ENCODE measurements at places on chromosomes 3 and 15.

- no peak for DNase-seq
Measured at GRCh38 chr15:49656734-49657133, 35.9 kb downstream of the DTWD1 start.

- DNase-seq, result no peak
Measured at GRCh38 chr3:119401069-119401468, 62.3 kb downstream of the TMEM39A start.

DNA sequence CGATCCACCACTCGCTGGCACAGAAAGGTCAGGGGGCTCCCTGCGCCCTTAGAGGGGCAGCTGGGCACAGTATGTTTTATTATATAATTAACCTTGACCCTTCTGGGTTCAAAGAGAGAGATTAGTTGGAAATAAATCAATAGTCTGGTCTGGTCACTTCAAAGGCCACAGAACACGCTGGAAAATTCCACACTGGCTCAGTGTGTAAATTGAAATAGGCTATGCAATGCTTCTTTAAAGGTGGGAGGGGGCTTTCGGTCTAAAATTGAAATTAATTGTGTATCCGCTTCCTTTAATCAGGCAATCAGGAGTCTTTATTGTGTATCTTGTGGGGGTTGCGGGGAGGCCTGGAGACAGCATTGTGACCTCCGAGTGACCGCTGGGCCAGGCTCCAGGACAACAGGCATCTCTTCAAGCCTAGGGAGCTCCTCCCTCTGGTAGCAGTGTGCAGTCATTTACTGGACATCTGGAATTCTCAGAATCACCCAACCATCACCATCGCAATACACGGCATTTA is 8.0 kb downstream of the RNU5B-1 start:
- no peak for DNase-seq

DNA sequence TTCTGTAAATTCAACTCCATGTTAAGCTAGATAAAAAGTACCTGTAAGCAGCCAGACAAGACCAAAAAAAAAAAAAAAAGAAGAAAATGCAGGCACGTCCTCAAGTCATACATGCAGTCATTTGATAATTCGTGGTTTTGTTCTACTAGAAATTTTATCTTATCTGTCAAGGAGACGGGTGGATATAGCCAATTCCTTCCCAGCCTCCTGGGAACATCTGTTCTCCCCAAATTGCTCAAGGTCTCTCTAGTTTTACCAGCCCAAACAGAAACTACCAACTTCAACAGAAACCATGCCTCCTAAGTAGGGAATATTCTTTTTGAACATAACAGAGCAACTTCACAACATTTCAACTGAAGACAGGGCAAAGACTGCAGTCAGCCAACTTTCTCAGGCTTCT is 19.5 kb downstream of the RYK start:
- no peak for DNase-seq

- DNase-seq, result peak; percentile 91
Measured at GRCh38 chr15:57537072-57537471, 54.6 kb upstream of the MYZAP start.

- DNase-seq, result peak; percentile 10
Measured at GRCh38 chr3:152266221-152266995, 2.3 kb upstream of the MBNL1 start.

- no peak for DNase-seq
Measured at GRCh38 chr3:21766002-21766401, 15.0 kb upstream of the ZNF385D start.

GRCh38 chr3:71393093-71393492 is 190.4 kb downstream of the FOXP1 start:
- no peak for DNase-seq

- no peak for DNase-seq
Measured at GRCh38 chr3:168081171-168081771, 14.5 kb downstream of the GOLIM4 start.

GRCh38 chr15:72358121-72358520 is 17.7 kb downstream of the HEXA start:
- no peak for DNase-seq

GRCh38 chr3:22241110-22241509 is 490.1 kb upstream of the ZNF385D start:
- DNase-seq, result no peak

DNA sequence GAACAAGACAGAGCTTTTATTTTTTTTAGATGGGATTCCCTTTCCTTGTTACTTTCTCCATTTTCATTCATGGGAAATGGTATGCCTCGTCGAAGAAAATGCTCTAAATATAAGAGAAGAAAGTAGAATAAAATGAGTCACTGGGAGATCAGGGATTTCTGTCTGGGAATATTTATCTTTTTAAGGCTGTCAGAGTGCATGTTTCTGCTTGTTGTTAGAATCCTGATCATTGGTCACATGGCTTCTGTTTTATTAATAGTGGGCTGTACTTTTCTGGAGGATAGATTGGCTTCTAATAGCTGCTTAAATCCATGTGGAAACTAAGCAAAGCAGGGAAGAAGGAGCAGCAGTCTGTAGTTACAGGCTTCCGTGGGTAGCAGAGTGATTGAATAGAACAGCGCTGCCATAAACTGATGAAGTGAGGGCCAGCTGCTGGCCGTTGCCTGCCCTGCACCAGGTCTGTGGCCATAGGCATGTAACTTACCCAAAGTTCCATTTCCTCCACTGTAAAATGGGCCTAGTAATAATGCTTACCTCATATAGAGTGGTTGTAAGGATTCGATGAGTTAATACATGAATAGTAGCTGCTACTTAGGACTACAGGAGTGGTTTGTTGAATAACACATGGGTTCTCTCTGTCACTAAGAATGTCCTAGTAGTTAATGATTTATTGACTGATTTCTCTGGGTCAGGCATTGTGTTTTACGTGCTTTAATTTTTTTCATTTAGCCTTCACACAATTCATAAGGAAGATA is 289.9 kb downstream of the SATB1 start:
- no peak for DNase-seq

GRCh38 chr3:50213373-50213772 is 8.3 kb downstream of the SLC38A3 start:
- DNase-seq, result peak; percentile 57

- DNase-seq, result no peak
Measured at GRCh38 chr3:10815487-10815886, 541 bp upstream of the SLC6A11 start.

GRCh38 chr15:51750186-51750585 is 1.2 kb upstream of the TMOD2 start:
- no peak for DNase-seq

DNA sequence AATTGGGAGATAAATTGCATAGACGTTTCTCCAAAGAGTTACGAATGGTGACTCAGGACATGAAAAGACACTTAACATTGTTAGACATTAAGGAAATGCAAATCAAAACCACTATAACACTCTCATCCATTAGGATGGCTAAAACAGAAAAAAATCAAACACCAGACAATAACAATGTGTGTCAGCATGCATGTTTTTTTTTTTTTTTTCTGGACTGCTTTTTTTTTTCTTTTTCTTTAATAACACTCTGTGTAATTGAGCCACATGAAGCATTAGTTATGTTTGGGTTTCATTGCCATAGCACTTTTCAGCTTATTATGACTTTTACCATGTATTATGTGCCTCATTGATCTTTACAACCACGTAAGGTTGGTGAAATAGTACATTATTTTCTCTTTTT is 95.0 kb downstream of the NFKBIZ start:
- no peak for DNase-seq

DNA sequence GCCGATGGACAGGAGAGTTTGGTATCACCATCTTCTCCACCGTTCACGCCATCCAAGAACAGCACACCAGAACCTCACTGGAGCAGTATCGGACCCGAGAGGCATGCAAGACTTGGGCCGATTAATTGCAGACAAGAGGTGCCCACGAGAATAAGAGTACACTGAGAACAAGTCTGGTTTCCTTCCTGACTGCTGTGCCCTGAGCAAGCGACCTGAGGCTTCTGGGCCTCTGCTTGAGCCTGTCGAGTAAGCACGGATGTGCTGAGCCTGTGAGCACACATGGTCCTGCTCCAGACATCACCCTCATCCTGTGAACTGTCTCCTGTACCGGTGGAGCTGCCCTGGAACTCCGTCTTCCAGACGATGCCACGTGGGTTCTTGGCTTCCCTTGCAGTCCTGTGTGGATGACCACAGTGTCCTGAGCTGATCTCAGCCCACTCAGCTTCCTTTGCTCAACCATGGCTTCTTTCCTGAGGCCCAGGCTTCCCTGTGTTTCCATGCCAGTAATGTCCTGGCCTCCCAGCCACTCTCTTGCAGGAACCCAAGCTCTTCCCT is 34.3 kb upstream of the SNRPA1 start:
- DNase-seq, result no peak

GRCh38 chr15:79969146-79969545 is 1.9 kb downstream of the BCL2A1 start:
- no peak for DNase-seq

GRCh38 chr15:73601451-73602445 is 31.4 kb downstream of the NPTN start:
- peak; percentile 74 for DNase-seq

DNA sequence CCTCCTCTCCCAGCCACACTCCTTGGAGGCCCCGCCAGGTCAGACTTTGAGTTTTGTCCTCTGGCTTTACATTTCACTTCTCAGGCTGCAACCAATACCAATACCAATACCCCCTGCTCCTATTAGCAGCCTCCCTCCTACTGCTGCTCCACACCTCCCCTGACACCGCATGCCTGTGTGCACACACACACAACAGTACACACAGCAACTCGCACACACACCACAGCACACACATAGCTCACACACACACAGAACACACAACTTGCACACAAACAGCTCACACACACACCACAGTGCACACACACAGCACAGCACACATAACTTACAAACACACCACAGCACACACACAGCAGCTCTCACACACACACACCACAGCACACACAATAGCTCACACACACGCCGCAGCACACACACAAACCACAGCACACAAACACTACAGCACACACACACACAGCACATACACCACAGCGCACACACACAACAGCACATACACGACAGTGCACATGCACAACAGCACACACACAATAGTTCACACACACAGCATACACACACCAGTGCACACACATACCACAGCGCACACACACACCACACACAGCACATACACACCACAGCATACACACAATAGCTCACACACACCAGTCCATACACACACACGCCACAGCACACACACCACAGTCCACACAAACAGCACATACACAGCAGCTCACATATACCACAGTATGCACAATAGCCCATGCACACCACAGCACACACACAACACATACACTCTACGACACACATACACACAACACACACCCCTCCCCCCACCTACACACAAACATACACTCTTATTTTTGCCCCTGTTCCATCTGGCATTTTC is 204.7 kb downstream of the UACA start:
- DNase-seq, result no peak

- no peak for DNase-seq
Measured at GRCh38 chr15:65369651-65370050, 8.2 kb downstream of the IGDCC3 start.

GRCh38 chr3:147403511-147403910 is 2.8 kb downstream of the ZIC4 start:
- DNase-seq, result no peak

DNA sequence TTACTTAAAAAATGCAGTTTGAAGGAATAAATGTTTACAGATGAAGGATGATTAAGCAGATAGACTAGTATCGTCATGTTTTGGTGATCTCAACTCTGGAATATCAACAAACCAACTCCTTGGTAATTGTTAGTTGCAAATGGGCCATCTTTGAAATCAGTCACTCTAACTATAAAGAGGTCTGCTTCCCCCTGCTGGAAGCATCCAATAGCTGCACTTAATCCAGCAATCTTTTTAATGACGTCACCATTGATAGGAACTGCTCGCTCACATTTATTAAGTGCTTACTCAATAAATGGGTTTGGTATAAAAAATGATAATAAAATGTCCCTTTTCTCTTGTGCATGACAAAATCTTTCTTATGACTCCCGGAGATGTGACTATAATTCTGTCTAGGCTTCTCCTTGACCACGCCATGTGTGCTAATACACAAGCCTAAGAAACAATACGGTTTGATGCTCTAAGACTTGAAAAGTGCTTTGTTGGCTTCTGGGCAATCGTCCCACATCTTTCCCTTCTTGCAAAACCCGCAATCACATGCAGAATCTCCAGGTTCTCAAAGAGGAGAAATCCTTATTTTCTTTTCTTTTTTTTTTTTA is 227.6 kb upstream of the POU1F1 start:
- DNase-seq, result peak; percentile 62

DNA sequence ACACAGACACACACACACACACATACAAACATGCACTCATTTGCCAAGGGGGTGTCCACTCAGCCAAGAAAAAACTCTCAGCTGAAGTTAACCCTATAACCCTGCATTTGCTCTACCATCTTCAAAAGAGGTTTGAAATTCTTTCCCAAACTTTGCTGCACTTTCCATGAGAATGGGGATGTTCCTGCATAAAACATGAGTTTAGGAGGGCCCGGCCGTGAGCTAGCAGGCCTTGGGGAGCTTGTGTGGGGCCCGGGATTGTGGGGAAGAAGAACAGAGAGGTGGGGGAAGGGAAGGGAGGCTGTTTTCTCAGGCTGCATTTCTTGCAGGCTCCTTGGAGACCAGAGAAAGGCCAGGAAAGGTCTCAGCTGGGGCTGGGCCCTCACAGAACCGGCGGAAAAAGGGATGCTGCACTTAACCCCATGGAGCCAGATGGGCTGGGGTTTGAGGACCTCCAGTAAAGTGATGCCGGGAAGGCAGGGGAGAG is 40.8 kb downstream of the SEMA5B start:
- no peak for DNase-seq

GRCh38 chr3:15152184-15152583 is 53.2 kb upstream of the RBSN start:
- DNase-seq, result no peak

DNA sequence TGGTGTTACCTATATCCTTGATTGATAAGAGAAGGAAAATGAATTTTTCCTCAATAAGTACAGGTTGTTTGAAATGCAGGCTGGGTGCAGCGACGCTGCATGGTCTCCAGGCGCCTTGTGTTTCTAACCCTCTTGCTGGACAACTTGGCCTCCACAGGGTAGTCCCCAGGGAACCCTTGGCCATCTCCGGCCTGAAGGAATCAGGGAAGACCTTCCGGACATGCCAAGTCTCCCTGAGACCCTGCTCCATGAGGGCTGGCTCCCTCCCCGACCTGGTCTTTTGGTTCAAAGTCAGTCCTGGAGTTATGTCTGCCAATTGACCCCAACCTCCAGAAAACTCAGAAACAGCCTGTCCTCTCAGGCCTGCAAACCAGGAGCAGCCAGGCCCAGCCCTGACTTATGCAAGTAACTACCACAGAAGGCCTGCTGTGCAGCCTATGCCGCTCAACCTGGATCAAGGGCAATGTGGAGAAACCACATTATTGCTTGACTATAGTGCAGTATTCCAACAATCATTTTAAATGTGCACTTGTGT is 98.3 kb downstream of the LIPC start:
- no peak for DNase-seq

GRCh38 chr15:95503107-95503506 is 827.4 kb upstream of the NR2F2 start:
- DNase-seq, result no peak

GRCh38 chr3:24829011-24829581 is 334.4 kb upstream of the THRB start:
- DNase-seq, result peak; percentile 88

GRCh38 chr15:63018639-63019038 is 23.9 kb upstream of the TPM1 start:
- no peak for DNase-seq

All from NCI-H69 (cell line).